ENCODE measurements at places on chromosomes 1 and 21. TPM values are rescaled to one million over a fixed set of nuclear protein-coding genes. Genes with fewer than 3 reads are reported as not detected.

CELA3A gene
- total RNA-seq = 3.1 TPM

CA6 gene
- total RNA-seq = not detected

CDCA8 gene
- total RNA-seq = 0.22 TPM

DNA sequence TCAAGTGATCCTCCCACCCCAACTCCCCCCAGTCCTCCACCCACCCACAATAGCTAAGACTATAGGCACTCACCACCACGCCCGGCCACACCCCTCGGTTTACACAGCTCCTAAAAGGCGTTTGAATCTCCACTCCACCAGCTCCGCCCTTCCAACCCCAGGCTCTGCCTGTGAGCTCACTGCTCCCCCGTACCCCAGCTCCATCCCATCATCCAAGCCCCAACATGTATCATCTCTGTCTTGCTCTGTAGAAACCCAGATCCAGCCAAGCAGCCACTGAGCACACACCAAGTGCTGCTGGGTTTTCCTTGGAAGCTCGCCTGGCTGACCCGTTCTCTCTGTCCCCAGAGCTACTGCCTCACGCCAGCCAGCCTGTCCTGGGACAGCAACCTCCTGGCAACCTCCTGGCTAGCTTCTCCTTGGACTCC is 12.0 kb upstream of the S100A2 start:
- H3K27me3 ChIP-seq = no peaks in the 10 kb centered on the region
- H3K4me3 ChIP-seq = no peak overlapping the region
- no peak for DNase-seq
- no peaks in the 10 kb centered on the region for H3K36me3 ChIP-seq
- peaks cover 3% of the 10 kb centered on the region for H3K4me1 ChIP-seq

GRCh38 chr1:115924770-115925169 is 51.5 kb upstream of the SLC22A15 start:
- no peaks in the 10 kb centered on the region for H3K27me3 ChIP-seq
- H3K27ac ChIP-seq = no peak overlapping the region
- H3K4me1 ChIP-seq = no peaks in the 10 kb centered on the region
- DNase-seq = no peak
- no peaks in the 10 kb centered on the region for H3K36me3 ChIP-seq

GRCh38 chr21:42251654-42252324 is 32.8 kb downstream of the ABCG1 start:
- H3K4me3 ChIP-seq = no peak overlapping the region
- H3K4me1 ChIP-seq = no peaks in the 10 kb centered on the region
- no peak for DNase-seq
- H3K36me3 ChIP-seq = no peaks in the 10 kb centered on the region
- H3K27ac ChIP-seq = no peak overlapping the region

All from heart left ventricle (tissue), 16 donors.